Transverse colon (tissue), 4 donors: ENCODE measurements at places on chromosomes 12 and 14. TPM values are rescaled to one million over a fixed set of nuclear protein-coding genes. Genes with fewer than 3 reads are reported as not detected.

OR5AU1 gene
- total RNA-seq, result not detected

COCH gene
- total RNA-seq, result 0.60 TPM

INHBC gene
- total RNA-seq, result not detected

ACSM4 gene
- total RNA-seq, result not detected

SIRT4 gene
- 1.9 TPM for total RNA-seq

ENDOU gene
- not detected for total RNA-seq
